ENCODE measurements at places on chromosomes 12 and 14.
A peak's percentile ranks its signal among the peaks of the same experiment; 100 is the strongest.

- no peak for DNase-seq
These were observed 913.9 kb upstream of the SEL1L start for GRCh38 chr14:82447586-82447985.

- DNase-seq: no peak
These were observed 82.6 kb downstream of the ERC1 start for GRCh38 chr12:1073652-1074051.

DNA sequence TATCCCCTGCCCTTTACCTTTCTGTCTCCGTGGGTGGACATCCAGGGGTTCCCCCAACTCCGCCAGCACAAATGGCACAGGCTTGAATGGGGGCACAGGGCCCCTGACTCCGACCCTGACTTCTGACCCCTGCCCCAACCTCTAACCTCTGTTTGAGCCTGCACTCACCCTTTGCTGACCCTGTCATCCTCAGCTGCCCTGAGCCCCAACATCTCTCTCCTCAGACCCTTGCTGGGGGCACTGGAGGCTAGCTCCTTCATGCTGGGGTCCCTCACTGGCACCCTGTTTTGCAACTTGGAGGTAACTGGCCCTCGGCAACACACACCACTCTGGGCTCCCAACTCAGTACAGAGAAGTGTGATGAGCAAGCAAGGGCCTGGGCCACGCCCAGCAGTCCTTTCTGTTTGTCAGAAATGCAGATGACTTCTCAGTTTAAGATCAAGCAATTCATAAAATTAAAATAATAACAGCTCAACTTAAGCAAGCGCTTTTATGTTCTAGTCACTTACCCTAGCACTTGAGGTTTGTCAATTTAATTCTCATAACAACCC, 2.1 kb downstream of the IFI27 start:
- no peak for DNase-seq

DNA sequence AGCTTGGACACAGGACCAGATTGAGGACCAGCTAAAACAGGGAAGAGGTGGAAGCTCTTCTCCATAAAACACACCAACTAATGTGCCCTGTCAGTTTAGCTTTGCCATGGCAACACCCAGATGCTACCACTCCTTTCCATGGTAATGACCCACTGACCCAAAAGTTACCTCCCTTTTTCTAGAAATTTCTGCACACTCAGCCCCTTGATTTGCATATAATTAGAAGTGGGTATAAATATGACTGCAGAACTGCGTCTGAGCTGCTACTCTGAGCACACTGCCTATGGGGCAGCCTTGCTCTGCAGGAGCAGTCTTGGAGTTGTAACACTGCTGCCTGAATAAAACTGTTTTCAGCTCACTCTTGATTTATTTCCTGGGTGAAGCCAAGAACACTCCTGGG, 3.2 kb upstream of the TDG start:
- DNase-seq: no peak

DNA sequence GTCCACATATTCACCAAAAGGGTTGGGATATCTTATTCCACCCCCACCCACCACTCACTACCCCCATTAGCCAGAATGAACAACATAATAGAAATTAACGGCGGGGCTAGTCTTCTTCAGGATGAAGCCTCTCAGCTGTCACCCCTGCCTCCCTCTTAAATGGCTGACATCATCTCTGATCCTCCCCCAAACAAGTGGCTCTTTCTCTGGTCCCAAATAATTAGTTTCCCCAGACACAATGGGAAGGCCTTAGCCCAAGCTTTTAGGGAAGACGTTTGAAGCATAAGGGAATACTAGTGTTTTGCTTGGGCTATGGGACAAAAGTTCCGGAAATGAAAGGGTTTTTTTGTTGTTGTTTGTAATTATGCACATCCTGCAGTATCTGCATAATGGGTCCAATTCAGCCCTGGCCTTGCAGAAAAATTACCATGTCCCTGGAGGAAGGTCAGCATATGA, 13.8 kb downstream of the STON2 start:
- no peak for DNase-seq

DNA sequence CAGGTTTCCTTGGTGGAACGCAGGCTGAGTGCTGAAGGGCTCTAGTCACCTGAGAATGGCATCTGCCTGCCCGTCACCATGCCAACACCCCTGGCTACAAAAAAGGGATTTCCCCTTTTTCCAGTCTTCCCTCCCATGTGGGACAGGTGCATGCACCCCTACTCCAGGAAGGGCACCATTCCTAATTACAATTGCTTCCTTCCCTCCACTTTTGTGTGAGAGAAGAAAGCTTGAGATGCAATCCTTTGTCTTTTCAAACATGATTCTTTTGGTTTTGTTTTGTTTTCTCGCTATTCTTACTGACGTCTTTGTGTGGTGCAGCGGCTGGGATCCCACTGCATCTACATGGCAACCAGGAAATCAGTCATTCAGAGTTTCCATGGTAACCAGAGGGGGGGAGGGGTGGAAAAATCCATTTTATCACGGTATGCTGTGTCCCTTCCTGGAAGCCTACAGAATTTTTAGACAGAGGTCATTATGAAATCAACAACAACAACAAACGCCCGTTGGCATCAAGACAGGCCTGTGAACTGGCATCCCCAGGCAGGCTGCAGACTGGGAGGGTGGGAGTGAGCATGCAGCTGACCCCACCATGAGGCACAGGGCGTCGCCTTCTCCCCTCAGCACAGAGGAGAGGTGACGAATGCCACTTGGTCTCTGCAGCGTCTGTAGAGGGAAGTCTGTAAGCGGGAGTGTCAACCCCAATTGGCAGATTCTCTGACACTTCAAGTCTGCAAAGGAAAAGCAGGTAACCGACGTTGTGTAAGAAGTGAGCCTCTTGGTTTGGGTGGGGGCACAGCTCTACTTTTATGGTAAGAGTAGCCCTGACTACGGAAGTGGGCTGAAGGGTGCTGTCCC, 13.6 kb upstream of the GNG2 start:
- peak; percentile 63 for DNase-seq

DNA sequence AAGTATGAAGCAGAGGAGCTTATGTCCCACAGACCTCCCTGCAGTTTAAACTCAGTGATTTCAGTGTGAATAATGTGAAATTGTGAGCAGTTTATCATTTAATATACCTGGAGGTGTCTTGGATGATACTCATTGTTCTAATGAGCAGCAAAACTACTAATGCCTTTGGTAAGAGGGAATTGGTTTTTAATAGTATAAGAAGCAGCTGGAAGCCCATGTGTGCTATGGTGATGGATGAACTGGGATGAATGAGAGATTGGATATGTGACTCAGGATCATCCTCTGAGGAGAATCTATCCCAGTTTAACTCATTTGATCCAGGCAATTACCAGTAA, 7.1 kb upstream of the CCDC184 start:
- DNase-seq: no peak

- no peak for DNase-seq
These were observed 233.2 kb upstream of the AMIGO2 start for GRCh38 chr12:47312808-47313426.

DNA sequence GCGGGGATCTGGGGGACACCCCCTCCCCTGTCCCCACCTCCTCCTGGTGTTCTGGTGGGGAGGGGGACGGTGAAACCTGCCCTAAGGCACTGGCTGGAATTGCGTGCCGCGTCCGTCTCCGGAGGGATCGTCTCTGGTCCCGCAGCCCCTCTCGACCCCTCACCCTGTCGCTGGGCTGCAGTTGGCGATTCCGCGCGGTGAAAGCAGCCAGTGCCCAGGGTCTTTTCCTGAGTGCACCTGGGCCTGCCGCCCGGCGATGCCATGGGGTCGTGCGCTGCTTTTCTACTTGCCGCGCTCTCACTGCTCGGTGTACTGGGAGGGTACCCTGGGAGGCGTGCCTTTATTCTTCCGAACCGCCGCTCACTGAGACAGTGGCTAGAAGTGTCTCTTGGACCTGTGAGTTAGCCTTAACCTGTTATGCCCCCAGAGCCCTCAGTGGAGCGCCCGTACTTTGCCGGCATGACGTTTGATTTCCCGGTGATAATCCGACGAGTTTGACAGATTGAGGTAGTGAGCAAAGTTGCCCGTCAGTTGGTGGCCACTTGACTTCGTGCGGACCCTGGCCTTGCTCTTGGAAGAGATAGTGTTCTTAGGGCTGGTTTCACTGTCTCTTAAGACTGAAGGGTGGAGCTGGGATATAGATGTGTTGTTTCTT, 788 bp downstream of the SFSWAP start:
- DNase-seq: no peak

DNA sequence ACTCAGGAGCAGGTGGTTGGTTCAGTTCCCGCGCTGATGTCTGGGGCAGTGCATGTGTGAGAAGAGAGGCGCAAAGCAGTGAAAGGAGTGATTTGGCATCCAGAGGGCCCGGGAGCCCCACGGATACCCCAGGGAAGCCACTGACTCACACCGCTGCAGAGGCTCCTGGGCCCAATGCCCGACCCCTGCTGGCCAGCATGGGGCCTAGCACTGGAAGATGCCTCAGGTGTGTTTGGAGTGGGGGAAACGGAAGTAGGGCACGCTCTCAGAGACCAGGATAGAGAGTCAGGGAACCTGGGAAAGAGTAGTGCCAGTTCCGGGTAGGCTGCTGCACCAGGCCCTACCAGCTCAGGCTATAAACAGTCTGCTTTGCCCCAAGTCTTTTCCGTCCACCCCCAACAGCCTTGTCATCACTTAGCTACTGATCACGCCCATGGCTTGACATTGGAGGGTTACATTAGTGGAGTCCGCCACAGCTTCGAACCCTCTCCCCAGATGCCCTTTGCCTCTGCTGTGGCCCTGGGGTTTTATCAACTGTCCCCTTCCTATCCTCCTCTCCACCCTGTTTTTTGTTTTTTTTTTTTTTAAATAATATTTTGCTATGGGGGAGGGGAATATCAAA, 9.5 kb upstream of the CSAD start:
- DNase-seq: no peak

GRCh38 chr14:30063746-30064145, 136.1 kb upstream of the PRKD1 start:
- DNase-seq: no peak
